Psoas muscle (tissue), 8 donors: ENCODE measurements at places on chromosomes 4 and X. TPM values are rescaled to one million over a fixed set of nuclear protein-coding genes. Genes with fewer than 3 reads are reported as not detected.

GABRE gene
- total RNA-seq, result 1.9 TPM

IKBKG gene
- 27.5 TPM for total RNA-seq

MAGEB17 gene
- total RNA-seq, result not detected

LRIT3 gene
- not detected for total RNA-seq

ARHGAP36 gene
- 0.93 TPM for total RNA-seq

TCEAL5 gene
- total RNA-seq, result not detected

KLHL13 gene
- total RNA-seq, result 4.5 TPM

YIPF7 gene
- 12.6 TPM for total RNA-seq

ASMTL gene
- total RNA-seq, result 10.3 TPM

MEPE gene
- not detected for total RNA-seq

NAA11 gene
- total RNA-seq, result not detected

ATOH1 gene
- total RNA-seq, result not detected

STK32B gene
- 0.69 TPM for total RNA-seq

POU4F2 gene
- total RNA-seq, result not detected

DUX4 gene
- not detected for total RNA-seq

DCX gene
- total RNA-seq, result not detected

USP46 gene
- 12.4 TPM for total RNA-seq

NPY2R gene
- not detected for total RNA-seq

MAP7D3 gene
- total RNA-seq, result 14.8 TPM

STATH gene
- total RNA-seq, result not detected
